ENCODE measurements at places on chromosomes 13 and 19.
A peak's percentile ranks its signal among the peaks of the same experiment; 100 is the strongest.

DNA sequence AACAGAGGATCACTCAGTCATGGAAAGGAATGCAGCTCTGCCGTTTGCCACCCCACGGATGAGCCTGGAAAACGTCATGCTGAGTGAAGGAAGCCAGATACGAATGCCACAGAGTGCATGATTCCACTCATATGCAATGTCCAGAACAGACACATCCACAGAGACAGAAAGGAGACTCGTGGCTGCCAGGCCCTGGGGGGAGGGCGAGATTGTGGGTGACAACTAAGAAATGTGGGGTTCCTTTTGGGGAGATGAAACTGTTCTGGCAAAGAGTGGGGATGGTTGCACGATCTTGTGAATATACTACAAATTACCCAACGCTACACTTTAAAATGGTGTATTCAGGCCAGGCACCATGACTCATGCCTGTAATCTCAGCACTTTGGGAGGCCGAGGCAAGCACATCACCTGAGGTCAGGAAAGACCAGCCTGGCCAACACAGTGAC lies 27.2 kb upstream of the NAPA start:
- no peak for DNase-seq

- no peak for DNase-seq
Observed at GRCh38 chr13:88761145-88761544, 1090.0 kb downstream of the SLITRK5 start.

DNA sequence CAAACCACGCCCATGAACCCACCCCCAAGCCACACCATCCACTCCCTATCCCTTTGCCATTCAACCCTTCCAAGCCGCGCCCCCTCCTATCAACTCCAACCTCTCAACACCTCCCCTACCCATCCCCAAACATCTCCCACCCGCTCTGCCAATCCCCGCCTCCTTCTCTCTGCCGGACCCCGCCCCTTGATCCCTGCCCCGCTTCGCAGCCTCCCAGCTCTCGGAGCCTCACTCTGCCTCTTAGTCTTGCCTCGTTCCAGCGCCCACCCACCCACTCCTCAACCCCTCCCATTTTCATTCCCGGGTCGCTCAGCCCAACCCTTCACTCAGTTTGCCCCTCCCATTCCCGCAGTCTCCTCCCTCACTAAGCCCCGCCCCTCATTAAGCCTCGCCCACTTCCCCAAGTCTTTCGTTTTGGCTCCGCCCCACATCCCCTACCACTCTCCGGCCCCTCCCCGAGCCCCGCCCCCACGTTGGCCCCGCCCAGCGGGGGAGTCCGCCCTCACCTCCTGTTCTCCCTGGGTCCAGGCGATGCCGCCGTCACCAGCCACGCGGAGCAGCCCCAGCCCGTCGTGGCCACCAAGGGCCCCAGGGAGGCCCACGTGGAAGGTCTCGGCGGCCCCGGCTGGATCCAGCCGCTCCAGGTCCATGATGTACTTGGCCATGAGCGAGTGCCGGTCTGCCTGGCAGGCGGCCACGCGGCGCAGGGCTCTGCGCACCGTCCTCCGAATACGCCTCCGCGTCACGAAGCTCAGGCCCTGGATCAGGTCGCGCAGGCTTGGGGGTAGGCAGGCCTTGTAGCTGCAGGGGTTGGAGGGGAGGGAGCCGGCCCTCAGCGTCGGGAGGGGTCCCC lies 5.7 kb downstream of the JAK3 start:
- peak; percentile 85 for DNase-seq

DNA sequence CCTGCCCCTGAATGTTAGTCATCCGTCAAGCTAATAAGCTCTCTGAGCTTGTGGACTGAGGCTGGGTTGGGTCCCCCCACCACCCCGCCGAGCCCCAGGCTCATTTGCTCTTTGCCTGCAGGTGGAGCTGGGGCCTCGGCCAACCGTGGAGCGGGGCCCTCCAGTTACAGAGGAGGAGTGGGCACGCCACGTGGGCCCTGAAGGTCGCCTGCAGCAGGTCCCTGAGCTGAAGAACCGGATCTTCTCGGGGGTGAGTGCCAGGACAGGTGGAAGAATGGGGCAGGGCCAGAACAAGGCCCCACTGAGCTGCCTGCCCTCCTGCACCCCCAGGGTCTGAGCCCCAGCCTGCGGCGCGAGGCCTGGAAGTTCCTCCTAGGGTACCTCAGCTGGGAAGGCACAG lies 5.1 kb downstream of the TBC1D17 start:
- DNase-seq = no peak

DNA sequence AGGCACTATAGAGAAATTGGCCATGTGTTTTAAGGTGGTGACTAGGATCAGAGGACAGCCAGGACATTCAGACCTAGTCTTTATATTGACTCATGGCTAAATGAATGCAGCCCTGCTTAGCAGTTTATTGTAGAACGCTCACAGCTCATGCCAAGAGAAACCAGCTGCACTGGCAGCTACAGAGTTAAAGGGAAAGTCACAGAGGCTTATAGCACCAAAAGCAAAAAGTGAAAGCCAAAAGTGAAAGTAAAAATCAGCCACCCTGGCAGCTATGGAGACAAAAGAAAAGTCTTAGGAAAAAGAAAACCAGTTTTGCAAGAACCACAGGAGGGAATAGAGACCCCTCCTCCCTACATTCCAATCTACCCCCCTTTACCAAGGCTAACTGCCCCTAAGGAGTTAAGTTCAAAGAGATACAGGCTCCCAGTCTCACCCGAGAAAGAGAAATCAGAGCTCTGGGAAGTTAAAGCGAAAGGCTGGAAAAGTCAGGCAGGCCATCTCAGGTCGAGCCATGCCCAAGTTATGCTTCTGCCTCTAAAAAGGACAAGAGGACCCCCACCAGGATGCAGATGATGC lies 99.0 kb downstream of the ZNF429 start:
- DNase-seq = peak; percentile 69

DNA sequence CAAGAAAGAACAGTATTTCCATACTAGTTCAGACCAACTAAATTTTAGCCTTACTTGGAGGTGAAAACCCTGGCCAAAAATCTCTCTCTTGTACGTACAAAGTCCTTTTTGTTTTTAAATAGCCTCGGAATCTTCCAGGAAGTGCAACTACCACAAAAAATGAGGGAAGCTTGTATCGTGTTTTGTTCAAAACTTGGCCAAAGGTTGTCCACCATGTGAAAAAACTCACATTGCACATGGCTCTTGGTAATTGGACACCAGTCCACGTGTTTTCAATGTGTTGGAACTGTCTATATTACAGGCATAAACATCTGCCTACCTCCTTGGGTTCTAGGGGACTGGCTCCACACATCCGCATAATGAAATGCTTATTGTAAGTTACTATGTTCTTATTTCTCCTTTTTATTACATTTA lies 15.2 kb upstream of the STRN4 start:
- no peak for DNase-seq

DNA sequence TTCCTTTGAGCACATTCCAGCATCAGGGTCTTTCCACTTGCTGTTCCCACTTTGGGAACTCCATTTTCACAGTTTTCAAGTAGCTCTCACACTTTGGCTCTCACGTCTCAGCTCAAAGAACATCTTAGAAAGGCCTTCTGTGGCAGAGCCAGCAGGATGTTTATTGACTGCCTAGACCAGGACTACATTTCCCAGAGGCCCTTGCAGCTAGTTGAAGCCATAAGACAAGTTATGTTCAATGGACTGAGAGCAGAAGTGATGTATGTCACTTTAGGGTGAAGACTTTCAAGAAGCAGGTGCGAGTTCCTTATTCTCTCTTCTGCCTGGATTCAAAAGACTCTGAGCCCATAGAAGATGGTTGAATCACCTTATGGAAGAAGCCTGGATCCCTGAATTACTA lies 4.3 kb upstream of the HAUS5 start:
- no peak for DNase-seq

DNA sequence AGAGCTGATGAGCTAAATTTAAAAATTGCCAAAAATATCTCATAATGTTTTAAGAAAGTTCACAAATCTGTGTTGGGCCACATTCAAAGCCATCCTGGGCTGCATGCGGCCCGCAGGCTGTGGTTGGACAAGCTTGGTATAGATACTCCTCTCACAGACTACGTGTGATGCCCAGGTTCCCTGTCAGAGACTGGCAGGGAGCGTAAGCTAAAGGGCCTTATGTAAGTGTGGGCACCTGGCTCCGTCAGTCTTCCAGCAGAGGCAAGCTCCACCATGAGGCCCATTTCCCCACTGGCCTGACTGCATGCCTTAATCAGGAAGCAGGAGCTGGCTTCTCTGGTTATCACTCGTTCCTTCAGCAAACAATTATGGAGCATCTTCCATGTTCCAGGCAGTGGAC lies 200.2 kb downstream of the FOXO1 start:
- DNase-seq = no peak

GRCh38 chr13:73090823-73091187 lies 32.0 kb downstream of the KLF5 start:
- DNase-seq = no peak

DNA sequence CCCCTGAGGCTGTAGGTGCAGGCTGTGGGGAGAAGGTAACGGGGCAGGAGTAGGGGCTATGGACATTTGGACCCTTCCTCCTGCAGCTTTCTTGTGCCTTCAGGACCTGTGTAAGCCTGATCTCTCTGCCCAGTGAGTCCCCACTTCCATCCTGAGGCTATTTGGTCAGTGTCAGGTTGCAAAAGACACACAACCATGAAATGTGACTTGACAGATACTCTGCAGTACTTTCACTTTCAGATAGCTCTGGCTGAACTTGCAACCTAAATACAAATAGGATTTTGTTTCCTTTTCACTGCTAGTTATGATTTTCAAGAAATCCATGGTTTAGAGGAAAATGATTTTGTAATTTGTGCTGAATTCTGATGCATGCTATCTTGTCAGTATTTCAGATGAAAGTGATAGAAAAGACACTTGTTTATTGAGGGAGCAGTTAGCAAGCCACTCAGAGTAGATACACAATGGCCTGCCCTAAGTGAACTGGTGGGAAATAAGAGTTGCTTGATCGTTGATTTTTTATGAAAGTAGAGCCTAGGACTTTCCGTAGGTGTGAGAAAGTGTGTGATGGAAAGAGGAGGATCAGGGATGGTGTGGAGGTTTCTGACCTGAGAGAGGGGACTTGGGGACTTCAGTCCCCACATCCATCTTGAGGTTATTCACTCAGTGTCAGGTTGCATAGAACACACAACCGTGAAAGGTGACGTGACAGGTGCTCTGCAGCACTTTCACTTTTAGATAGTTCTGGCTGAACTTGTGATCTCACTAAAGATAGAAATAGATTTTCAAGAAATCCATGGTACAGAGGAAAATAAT lies 18.1 kb upstream of the EID2 start:
- DNase-seq = peak; percentile 29

- no peak for DNase-seq
Observed at GRCh38 chr19:35351411-35352176, 3.9 kb downstream of the FFAR1 start.

DNA sequence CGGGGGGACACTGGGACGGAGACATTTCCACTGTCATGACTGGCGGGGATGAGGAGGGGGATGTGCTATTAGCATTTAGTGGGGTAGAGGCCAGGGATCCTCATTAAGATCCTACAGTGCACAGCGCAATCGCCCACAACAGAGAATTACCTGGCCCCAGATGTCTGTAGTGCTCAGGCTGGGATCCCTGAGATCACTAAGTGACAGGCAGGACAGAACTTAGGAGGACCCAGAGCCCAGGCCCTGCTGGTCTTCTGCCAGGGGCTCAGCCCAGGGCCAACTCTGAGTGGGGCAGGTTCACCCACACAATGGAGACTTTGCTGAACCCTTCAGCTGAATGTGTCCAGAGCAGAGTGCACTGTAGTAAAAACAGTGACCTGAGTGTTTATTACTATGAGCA lies 4.6 kb downstream of the RANBP3 start:
- no peak for DNase-seq

- no peak for DNase-seq
Observed at GRCh38 chr13:59363313-59363712, 800.4 kb downstream of the DIAPH3 start.

GRCh38 chr13:112328936-112329335 lies 47.2 kb upstream of the SPACA7 start:
- no peak for DNase-seq

GRCh38 chr13:79407349-79407979 lies 1.4 kb upstream of the RBM26 start:
- DNase-seq = no peak

- DNase-seq = no peak
Observed at GRCh38 chr19:6663236-6664201, 6.4 kb downstream of the TNFSF14 start.

- DNase-seq = no peak
Observed at GRCh38 chr19:38654628-38655055, 7.2 kb downstream of the ACTN4 start.

DNA sequence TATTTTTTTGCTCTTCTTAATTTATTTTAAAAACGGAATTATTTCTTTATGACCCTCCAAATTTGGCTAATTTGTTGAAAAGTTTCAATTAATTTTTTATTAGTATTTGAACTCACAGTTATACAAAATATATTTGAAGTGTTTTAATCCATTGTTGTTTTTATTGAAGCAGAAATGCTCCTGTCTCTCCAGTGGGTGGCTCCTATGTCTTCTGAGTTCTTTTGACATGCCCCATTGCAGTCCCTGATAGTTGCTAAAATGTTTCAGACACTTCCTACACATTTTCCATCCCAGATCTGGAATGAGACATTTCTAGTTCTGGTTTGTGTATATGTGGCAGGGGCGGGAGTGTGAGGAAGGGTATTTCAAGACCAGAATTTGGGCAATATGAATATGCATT lies 579.4 kb upstream of the PRR20A start:
- DNase-seq = no peak

- no peak for DNase-seq
Observed at GRCh38 chr19:32773126-32773525, 53.6 kb downstream of the TDRD12 start.

DNA sequence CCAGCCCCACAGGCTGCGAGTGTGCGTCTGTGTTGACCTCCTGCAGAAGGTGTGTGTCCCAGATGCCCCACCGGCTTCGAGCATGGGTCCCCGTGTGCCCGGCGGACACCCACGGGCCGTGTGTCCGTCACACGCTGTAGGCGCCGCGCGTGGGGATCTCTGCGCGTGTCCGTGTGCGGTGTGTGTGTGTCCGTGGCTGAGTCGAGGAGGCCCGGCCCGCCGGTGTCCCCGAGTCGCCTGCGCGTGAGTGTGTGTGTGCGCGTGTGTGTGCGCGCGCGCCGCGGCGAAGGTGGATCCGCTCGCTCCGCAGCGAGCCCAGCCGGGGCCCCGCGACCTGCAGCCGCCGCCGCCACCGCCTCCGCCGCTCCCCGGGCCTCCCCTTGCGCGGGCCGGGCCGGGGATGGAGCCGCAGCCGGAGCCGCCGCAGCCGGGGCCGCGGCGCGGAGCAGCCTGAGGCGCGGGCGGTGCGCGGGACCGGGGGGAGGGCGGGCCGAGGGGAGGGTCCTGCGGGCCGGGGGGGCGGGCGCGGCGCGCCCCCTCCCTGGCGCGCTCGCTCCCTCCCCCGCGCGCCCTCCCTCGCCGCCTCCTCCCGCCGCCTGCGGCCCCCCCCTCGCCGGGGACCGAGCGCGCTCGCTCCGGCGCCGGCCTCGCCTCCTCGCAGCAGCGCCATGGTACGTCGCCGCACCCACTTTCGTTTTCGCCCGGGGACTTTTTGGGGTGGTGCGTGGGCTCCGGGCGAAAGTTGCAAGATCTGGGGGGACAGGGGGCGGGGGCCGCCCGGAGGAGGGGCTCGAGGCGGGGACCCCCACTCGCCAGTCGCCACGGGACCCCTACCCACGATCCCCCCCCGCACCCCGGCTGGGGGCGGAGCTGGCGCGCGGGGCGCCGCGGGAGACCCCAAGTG lies 7.1 kb upstream of the NFIC start:
- DNase-seq = no peak

GRCh38 chr13:110217085-110217484 lies 89.9 kb downstream of the COL4A1 start:
- no peak for DNase-seq

- no peak for DNase-seq
Observed at GRCh38 chr19:6376512-6377190, 918 bp upstream of the PSPN start.
